Stimulated activated CD4-positive, alpha-beta T cell treated with anti-CD3 and anti-CD28 coated beads, Interleukin-1b, Interleukin-23, amount 100 ng/mL, for 24 hours (primary cell): ENCODE measurements at places on chromosomes 3 and 15.

- DNase-seq: no peak
These were observed 357 bp downstream of the KIAA1143 start for GRCh38 chr3:44761101-44761423.

GRCh38 chr15:29670998-29671981 is 151.0 kb downstream of the TJP1 start:
- no peak for DNase-seq

- no peak for DNase-seq
These were observed 116.6 kb downstream of the CHDH start for GRCh38 chr3:53729618-53730017.

GRCh38 chr15:62983956-62984355 is 58.6 kb upstream of the TPM1 start:
- no peak for DNase-seq

- DNase-seq: no peak
These were observed 30.1 kb upstream of the C3orf80 start for GRCh38 chr3:160195106-160195505.

DNA sequence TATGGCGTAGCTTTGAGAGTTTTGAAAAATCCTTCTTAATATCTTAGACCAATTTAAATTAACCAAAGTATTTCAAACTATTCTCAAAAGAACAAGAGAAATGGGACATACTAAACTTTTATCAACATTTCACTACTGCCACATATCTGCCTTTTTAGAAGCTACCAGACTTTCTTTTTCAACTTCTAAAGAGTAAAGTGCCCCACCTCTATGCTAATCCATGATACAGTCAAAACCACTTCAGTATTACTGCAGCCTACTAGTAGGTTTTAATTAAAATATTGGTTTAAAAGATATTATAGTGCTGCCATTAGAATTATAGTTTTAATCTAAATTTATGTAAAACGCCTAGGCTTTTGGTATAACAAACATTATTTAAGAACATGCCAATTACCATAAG is 15.1 kb downstream of the HERC1 start:
- DNase-seq: no peak

GRCh38 chr15:69068157-69068556 is 53.7 kb downstream of the NOX5 start:
- DNase-seq: no peak

- DNase-seq: no peak
These were observed 36.3 kb downstream of the SLITRK3 start for GRCh38 chr3:165159760-165160421.

DNA sequence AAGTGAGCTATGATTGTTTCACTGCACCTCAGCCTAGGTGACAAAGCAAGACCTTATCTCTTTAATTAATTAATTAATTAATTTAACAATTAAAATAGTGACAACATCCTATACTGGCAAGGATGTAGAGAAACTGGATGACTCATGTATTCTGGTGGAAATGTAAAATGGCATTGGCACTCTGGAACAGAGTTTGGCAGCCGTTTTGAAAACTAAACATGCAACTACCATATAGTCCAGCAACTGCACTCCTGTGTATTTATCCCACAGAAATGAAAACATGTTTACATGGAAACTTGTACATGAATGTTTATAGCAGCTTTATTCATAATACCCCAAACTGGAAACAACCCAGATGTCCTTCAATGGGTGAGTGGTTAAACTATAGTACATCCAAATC is 56.6 kb downstream of the ANP32A start:
- no peak for DNase-seq

DNA sequence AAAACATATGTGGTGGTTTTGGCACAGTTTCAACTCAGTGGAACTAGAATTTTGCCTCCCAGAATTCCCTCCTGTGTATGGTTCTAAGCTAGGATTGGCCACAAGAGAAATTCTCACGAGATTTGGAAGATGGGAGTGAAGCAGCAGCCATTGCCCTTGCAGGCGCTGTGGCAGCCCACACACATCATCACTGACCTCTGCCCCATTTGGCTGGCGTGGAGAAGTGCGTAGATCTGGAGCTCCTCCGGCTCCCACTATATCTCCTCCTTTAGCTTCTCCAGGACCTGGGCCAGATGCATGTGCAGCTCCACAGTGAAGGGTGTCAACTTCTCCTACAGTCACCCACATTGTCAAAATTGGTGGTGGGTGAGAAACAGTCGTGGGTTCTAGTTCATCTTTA is 199.6 kb downstream of the EFHB start:
- no peak for DNase-seq

DNA sequence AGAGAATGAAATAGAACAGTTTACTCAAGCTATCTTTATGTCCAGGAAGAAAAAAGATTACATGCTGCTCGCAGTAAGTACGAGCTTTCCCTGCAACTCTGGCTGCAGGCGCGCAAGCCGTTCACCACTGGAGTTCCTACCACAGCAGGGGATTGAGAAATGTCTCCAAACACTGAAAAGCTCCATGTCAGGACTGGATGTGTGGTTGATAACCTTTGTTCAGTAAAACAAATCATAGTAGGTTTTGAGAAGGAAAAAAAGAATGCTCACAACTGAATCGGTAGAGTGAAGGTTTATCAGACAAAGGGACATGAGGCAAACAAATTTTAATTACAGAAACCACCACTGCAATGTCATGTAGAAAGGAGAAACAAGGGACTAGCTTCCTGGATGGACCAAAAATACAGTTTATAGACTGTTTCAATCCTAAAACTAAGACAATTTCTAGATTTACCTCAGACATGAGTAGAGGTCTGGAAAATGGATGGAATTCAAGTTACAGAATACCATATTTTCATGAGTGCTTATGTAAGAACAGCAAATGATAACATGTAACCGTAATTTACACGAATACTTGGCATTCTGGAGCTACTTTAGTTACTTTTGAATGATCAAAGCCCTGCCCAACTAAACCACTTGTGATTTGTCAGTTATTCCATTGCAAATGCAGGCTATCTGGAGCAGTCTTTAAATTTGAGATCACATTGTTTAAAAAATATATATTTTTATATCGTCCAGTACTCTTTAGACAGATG is 471.1 kb downstream of the SHQ1 start:
- DNase-seq: no peak

DNA sequence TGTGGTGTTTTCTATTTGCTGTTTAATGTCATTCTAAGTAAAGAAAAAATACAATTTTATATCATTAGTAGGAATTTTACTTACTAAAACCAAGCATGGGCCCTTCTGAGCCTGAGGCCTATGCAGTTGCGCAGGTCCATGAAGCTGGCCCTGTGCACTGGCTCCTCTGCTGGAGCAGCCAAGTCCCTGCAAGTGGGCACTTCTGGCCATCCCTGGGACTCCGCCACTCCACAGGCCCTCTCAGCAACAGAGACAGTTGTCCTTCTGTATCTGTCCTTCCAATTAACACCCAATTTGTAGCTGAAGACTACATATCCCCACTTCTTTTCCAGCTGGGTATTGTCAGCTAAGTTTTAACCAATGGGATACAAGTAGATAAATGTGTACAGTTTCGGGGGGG is 49.9 kb upstream of the RYK start:
- no peak for DNase-seq

GRCh38 chr15:74278207-74278606 is 42.1 kb downstream of the CCDC33 start:
- no peak for DNase-seq

DNA sequence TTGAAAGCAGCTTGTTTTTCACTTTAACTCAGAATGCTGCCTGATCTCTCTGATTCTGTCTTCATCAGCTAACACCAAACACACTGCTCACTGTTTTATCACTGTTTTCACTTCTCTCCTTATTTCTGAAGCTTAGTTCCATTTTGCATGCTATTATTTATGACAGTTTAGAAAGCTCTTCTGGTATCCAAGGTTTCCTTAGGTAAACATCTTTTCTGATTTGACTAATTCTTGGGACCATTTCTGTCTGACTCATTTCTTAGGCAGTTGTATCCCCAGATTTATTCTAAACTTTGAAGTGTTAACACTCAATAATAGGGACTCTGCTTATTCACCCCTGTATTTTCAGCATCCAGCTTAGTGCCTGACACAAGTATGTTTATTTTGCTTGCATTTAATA is 167.7 kb downstream of the BCHE start:
- no peak for DNase-seq

GRCh38 chr3:158753854-158754253 is 21.6 kb upstream of the RARRES1 start:
- DNase-seq: no peak

GRCh38 chr3:129933471-129933870 is 40.0 kb upstream of the TMCC1 start:
- no peak for DNase-seq

DNA sequence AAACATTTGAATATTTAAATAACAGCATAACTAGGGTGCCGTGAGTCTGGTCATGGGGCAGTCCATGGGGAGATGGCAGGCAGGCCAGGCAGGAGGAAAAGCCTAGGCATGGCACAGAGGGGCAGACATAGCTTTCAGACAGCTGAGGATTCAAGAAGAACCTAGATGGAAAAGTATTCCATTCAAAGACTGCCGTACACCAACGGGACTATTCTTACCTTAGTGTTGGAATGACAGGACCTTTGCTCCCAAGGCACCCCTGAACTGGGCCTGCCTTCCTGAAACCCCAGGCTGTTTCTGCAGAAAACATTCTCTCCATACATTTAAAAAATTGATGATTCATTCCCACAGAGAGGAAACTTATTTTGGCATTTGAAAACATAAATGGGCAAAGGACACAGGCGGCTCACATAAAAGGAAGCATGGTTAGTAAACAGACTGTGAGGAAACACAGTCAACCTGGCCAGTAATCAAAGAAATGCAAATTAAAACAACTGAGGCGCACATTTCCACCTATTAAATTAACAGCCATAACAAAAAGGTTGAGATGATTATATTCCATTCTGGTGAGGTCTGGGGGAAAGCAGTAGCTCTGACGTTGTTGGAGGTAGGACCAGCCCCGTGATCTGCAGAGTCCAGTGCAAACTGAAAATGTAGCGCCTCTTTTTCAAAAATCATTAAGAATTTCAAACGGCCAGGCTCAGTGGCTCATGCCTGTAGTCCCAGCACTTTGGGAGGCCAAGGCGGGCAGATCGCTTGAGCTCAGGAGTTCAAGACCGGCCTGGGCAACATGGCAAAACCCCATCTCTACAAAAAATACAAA is 71.3 kb upstream of the SMAD3 start:
- DNase-seq: no peak

GRCh38 chr15:84766461-84767035 is 18.2 kb downstream of the ZNF592 start:
- no peak for DNase-seq

DNA sequence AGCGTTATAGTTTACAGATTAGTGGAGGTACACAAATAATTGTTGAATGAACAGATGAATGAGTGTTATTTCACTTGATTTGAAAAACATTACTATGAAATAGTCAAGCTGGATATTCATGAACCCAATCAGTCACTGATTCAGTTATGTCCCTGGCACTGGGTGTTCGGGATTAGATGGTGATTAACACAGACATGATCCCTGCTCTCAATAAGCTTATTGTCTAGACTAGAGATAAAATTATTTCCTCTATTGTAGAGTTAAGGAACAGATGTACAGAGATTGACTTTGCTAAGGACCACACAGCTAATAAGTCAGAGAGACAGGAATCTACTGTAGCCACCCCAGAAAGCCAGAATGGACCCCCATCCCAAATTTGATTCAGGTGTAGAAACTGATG is 963 bp downstream of the GRAMD1C start:
- DNase-seq: no peak

GRCh38 chr3:195204360-195205163 is 66.4 kb downstream of the XXYLT1 start:
- DNase-seq: no peak

GRCh38 chr15:41594801-41595746 is 36.1 kb downstream of the TYRO3 start:
- DNase-seq: no peak

- DNase-seq: no peak
These were observed 361.9 kb upstream of the CFAP20DC start for GRCh38 chr3:59411694-59412093.
